CD4-positive, alpha-beta T cell treated with Interleukin-21 for 1 hour (primary cell): ENCODE measurements at places on chromosomes 5 and 9.

DNA sequence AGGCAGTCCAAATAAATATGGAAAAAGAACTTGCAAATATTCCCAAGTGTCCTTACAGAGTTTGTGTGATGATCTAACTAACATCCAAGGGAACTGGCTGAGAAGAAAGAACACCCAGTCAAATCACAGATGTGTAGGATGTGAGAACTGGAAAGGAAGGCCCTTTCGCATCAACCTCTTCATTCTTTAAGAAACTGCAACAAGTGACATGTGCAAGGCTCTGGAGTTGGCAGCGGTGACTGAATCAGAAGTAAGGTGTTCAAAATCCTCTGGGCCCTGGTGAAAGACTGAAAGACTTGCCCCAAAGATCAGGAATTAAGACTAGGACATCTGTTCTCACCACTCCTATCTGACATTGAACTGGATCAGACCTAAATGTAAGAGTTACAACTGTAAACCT lies 88.7 kb downstream of the RAPGEF1 start:
- no peak for DNase-seq

- DNase-seq = no peak
These were observed 21.1 kb upstream of the FER start for GRCh38 chr5:108726446-108727235.

DNA sequence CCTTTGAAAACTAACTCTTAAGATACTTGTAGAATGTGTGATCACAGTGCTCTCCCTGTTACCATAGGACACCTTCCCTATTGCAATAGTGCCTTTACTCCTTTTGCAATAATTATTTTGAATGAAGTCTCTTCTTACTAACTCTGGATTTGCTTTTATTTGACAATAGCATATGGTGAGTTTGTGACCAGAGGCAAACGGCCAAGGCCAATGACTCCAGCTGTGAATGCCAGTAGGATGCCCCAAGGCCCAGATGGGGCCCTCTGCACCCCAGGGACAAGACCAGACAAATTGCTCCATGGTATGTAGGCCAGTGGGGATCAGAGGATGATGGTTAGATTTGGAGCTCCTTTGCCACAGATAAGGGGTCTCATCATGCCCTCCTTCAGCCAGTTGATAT lies 116.9 kb downstream of the NPR3 start:
- DNase-seq = no peak

DNA sequence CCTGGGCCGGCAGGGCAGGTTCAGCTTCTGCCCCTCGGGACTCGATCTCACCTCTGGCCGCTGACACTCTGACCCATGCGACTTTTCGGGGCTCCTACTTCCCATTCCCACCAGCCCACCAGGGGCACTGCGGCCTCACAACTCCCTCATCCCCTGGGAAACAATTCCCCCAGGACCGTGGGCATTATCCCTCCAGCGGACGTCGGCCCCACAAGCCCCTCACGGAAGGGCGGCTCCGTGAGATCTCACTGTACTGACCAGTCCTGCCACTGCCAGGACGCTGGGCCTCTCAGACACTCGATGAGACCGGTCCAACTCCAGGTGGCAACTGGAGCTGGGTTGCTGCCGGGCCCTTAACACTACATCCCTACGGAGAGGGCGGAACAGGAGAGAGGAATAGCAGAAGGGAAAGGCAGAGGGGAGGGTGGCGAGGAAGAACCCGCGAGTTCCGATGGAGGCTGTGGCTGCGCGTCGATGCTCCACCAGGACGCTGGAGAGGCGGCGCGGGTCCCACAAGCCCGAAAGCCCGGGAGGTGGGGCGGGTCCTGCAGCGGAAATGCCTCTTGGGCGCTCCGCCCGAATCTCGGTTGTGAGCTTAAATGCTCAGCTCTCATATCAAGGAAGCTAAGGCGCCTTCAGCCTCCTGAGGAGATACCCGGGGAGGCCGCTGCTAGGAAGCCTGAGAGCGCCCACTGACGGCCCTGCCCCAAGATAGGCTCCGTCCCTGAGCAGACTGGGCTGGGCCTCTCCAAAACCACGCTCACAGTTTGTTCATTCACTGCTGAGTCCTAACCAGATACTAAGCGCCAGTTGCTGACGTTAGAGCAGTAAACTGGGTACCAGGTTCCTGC lies 36.3 kb downstream of the VCP start:
- DNase-seq = peak; percentile 46

GRCh38 chr5:145068721-145069120 lies 766.4 kb downstream of the PRELID2 start:
- DNase-seq = no peak

GRCh38 chr9:77019926-77020412 lies 514 bp downstream of the FOXB2 start:
- DNase-seq = no peak

DNA sequence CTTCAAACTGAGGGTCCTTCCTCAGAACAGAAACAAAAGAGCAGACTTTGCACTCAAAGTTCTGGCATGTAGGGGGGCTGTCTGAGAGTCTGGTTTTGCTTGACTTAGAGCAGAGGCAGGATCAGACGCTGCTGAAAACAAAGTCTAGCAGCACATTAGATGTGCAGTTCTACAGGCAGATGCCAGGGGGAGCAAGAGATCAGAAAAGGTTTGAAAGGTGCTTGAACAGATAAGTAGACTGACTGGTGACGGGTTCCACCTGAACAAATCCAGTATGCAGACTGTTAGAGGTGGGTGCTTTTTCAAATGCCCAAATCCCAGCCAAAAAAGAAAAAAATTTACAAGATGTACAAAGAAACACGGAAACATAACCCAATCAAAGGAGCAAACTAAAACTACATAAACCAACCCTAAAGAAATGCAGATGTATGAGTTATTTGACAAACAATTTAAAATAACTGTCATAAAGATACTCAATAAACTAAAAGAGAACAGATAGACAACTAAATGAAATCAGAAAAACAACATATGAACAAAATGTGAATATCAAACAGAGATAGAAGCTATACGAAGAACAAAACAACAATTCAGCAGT lies 194.7 kb upstream of the FREM1 start:
- DNase-seq = peak; percentile 51

DNA sequence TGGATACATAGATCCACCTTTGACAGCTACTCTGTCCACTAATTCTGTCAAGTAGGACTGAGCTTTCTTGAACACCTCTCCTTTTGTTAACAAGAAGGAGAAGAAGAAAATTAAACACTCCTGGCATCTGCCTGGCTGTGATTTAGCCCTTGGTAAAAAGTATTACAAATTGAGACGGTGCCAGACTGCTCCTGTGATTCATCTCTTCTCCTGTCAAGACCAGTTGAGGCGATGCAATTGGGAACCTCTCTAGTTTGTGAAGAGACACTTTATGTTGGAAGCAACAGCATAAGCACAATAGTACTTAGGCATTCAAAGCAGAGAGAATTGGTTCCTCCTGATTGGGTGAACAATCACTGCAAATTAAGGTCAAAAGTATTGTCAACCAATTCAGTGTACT lies 72.7 kb downstream of the GHR start:
- no peak for DNase-seq

GRCh38 chr5:143436871-143437270 lies 33.4 kb upstream of the NR3C1 start:
- no peak for DNase-seq

DNA sequence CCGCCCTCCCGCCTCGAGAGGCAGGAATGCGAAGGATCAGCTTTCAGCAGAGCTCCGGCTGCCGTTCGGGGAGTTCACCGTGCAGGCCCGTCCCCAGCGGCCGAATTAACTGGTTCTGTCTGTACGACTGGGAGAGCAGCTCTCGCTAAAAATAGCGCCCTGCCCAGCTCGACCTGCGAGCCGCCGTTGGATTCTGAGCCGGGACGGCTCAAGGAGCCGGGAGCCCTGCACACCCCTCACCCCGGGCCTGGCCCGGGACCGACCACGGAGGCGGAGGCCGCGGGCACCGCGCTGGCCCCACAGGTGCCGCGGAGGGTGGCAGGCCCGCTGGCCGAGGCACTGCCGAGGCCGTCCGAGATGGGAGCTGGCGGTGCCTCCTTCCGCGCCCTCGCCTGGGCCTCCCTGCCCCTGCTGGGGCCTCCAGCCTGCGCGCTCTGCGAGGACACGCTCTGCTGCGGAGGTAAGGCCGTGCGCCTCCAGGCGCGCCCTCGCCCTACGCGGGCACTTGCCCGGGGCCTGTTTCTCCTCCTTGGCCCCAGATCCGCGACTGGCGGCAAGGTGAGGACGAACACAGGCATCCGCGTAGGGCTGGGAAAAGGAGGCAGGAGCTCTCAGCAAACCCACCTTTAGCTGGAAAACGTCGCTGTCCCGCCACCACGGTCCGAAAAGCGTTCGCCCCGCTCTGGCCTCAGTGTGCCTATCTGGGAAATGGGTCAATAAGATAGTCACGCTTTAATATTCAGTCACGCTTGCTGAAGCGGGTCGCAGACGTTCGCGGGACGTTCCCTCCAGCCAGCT lies 53.1 kb upstream of the DAB2IP start:
- no peak for DNase-seq

GRCh38 chr9:36967997-36968396 lies 66.1 kb downstream of the PAX5 start:
- DNase-seq = no peak

DNA sequence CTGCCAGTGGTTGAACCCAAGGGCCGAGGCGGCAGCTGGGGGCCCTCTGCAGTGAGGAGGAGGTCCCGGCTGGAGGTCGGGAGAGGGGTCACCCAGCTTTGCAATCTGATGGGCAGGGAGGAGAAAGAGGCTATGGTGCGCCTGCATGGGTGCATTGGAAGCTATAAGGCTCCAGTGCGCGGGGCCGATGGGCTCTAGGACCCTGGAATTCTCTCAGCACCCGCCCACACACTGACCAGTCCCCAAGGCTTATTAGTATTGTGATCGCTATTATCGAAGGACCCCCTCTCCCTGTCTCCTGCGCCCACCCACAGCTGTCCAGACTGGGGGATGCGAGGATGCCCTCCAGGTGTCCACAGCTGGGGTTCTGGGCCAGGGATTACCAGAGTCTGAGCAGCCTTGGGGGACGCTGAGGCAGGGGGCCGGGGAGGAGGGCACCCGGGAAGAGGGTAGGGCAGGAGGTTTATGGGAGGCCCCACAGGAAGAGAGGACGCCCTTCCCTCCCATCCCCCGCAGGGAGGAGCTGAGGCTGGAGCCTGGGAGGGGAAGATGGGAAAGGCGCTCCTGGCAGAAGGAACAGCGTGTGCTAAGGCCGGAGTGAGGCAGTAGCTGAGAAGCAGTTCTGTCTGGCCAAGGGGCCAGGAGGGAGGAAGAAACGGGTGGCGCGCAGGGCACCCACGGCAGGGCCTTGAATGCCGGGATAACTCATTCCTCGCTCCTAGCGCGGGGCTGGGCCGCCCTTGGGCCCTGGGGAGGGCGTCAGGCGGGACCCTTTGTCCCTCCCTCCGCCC lies 24.2 kb downstream of the C9orf50 start:
- no peak for DNase-seq

DNA sequence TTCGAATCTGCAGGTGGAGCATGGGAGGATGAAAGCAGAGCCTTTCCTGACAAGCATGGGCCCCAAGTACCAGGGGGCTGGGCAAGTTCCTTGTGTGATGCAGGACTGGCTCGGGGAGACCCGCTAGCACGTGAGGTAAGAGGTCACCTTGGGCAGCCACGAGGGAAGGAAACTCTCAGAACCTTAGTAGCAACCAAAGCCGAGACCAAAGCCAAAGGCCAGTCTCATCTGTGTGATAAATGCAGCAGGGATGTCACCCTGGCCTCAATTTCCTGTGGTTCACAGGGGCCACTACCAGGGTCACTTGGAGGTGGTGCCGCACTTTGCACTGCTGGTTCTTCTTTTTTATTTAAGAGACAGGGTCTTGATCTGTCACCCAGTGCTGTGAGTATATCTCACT lies 39.5 kb downstream of the PRRT1B start:
- DNase-seq = peak; percentile 18

GRCh38 chr5:109656829-109657228 lies 32.9 kb upstream of the MAN2A1 start:
- DNase-seq = peak; percentile 47

- DNase-seq = no peak
These were observed 226.7 kb downstream of the AGTPBP1 start for GRCh38 chr9:85515021-85515420.

DNA sequence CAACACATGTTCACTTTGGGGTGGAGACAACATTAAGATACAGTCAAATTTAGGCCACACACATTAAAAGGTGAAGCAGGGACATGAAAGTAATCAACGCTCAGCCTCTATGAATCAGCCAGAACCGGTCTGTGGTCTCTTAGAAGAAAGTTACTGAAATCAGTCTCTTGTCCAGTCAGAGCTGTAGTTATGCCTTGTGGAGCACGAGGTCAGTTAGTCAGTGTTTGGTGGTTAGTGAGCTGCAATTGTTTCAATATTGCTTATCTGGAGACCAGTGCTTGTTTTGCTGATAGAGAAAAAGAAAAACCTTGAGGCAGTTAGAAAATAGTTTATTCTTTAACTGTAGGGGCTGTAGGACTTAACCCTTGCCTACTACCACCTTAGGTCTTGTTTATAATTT lies 157.8 kb upstream of the RASEF start:
- no peak for DNase-seq

- DNase-seq = no peak
These were observed 71.5 kb downstream of the NIPBL start for GRCh38 chr5:36948041-36948440.

DNA sequence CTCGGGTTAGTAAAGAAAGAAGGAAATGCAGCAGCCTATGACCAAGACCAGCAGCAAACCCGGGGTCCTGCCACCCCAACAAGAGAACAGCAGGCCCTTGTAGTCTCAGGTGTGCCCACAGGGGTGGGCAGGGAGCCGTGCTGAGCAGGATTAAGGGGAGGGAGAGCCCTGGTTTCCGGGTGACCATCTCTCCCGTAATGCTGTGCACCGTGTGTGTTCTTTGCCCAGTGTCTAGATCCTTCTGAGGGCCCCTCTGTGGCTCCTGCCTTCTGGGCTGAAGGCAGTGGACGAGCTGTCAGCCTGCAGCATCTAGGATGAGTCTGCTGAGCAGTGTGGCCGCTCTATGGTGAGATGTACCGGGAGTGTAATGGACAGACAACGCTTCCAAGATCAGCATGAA lies 12.7 kb upstream of the PLEKHG4B start:
- DNase-seq = no peak

DNA sequence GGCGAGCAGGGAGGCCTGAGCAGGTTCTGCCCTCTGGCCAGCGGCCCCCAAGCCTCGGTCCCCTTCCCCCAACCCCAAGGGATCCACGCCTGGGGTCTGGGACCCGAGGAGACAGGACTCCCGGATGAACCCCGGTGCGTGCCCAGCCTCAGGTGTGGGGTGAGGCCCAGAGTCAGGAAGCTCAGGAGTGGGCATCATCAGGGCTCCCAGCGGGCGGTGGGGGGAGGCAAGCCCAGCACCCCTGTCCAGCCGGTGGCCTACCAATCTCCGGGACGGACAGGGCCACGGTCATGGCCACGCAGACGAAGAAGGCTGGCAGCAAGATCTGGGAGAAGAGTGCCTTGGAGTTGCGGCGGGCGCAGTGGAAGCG lies 14.5 kb downstream of the ABCA2 start:
- DNase-seq = no peak

DNA sequence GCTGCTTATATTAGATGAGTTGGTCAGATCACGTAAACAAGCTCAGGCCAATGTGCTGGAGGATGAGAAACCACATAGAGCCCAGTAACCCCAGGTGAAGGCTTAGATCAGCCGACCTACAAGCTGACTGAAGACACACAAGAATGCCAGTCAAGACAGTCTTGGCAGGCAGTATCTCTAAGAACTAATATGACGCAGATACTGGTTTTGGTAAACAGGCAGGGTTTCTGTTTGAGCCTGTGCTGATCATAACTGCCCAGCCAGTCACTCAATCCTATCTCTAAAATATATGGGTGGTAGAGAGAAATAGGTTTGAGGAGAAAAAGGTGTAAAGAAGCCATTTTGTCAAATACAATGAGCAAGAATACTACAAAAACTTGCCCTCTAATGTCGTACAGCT lies 7.8 kb upstream of the RIGI start:
- DNase-seq = no peak
